ENCODE measurements at places on chromosomes 1 and 21.

DNA sequence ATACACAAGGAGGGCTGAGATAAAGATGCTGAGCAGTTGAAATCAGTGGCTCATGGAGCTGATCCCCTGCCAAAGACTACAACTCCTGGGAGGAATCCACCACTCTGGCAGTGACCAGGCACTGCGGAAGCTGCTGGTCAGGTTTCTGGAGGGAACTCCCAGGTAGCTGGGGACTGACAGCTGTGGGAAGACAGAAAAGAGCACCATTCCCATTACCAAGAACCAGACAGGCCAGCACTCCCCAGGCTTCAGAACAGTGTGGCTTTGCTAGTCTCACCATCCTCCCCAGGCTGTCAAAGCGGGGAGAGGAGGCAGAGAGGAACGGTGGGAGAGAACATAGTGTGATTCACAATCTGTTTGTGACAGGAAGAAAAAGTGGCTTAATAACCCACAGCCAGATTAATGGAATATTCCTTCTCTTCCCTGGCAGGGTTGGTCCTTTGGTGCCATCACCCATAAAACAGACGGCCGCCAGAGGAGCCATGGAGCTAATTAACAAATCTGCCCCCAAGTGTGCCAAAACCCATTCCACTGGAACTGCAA is 92.1 kb downstream of the MAB21L3 start:
- DNase-seq: no peak

- no peak for DNase-seq
Measured at GRCh38 chr1:237863234-237863633, 27.5 kb downstream of the ZP4 start.

GRCh38 chr1:222530852-222531251 is 17.1 kb downstream of the HHIPL2 start:
- no peak for DNase-seq

- no peak for DNase-seq
Measured at GRCh38 chr1:109989506-109990301, 5.1 kb downstream of the AHCYL1 start.

DNA sequence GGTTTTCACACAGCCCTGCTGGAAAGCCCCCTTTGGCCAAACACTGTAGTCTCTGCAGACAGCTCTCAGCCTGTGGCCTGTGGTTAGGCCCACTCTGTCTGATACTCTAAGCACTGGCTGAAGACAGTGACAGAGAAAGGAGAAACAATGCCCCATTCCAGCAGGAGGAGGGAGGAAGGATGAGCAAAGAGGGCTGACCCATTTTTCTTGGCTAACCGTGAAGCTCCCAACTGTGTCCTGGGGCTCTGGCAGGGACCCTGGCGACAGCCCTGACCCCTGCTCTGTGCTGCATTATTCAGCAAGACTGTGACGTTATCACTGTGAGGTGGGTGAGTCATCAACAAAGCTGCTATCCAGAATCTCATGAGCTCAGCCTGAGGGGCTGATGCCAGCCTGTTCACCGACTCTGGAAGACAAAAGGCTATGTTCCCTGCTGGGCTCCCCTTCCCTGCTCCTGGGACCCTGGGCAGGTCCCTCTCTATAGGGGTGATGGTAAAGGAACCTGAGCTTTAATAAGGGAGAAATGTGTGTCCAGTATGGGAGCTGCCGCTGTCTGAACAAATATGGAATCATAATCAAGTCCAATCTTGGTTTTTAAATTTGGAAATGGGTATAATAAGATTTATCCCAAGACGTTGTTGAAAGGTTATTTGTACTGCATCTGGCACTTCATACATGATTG is 107.0 kb downstream of the RHOU start:
- no peak for DNase-seq

GRCh38 chr1:201511941-201512539 is 5.1 kb upstream of the CSRP1 start:
- DNase-seq: no peak

DNA sequence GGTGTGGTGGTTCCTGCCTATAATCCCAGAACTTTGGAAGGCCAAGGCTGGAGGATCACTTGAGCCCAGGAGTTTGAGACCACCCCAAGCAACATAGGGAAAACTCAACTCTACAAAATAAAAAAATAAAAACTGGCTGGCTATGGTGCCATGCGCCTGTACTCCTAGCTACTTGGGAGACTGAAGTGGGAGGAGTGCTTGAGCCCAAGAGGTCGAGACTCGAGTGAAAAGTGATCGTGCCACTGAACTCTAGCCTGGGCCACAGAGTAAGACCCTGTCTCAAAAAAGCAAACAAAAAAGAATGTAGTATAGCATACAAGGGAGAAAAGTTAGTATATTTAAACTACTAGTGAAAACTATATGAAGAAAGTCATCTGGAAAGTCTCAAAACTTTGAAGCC is 66.7 kb downstream of the ARID4B start:
- DNase-seq: no peak

DNA sequence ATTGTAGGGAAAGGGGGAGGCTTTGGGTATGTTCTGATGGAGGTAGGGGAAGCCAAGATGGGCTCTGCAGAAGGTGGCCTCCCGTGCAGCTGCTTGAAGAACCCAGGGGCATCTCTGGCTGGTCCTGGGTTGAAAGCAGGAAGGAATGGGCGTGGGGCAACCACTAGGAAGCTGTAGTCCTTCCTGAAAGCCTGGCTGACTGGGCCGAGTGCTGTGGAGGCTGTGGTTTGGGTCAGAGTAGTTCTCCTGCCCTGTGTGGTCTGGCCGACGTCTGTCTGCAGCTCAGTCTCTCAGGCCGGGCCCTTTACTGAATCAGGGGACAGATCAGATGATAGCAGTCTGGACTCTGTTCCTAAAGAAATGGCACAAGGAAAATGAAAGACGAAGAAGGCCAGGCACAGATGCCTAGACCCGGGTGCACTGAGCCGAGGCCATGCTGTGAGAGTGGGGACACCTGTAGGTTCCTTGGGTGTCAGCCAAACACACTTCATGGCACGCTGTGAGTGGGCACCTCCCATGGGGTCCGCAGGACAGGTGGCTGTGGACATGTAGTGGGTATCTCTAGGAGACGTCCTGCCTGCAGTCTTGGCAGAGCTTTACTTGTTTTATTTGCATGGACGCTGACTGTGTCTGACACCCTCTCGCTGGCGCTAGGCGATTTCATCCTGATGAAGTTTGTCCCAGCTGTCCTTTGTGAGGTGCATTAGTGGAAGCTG is 87.0 kb downstream of the POFUT2 start:
- DNase-seq: no peak

GRCh38 chr21:42864815-42865775 is 14.2 kb downstream of the WDR4 start:
- no peak for DNase-seq

DNA sequence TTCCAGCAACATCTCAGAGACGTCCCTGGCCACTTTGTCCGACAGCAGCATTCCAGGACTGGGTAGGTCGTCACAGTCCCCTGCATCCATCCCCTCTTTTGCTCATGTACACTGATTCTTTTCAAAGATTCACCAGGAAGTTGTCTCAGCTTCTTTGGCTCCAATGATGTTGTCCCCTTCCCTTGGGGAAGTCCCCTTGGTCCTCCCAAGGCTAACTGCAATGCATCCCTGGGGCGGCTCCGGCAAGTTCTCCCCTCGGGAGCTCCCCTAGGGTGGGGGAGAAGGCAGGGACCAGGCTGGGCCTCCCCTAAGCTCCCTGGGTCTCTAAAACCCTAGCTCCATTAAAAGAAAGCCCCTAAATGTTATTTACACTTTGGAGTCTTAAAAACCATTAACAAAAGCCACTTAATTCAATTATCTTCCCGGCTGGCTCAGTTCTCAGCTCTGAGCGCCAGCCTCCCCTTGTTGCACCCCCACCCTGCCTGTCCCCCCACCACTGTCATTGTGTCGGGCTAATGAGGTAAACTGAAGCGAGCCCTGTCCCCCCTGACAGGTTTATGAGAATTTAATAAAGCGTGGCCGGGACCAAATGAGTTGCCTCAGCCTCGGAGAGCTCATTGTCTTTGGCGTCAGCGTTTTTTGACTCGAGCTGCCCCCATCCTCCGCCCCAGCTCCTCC is 25.3 kb downstream of the KNCN start:
- DNase-seq: no peak

DNA sequence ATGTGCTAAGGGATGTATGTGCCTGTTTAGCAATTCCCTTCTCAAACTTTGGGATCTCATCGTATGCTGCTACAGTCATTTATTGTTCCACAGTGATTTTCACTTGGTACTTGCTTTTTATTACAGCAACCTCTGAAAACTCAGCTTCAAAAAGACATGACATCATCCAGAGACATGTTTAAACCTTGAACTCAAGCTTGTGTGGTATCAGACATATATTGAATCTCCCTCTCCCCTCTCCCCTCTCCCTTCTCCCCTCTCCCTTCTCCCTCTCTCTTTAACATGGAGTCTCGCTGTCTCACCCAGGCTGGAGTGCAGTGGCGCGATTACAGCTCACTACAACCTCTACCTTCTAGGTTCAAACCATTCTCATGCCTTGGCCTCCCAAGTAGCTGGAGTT is 19.5 kb upstream of the TUT4 start:
- no peak for DNase-seq

DNA sequence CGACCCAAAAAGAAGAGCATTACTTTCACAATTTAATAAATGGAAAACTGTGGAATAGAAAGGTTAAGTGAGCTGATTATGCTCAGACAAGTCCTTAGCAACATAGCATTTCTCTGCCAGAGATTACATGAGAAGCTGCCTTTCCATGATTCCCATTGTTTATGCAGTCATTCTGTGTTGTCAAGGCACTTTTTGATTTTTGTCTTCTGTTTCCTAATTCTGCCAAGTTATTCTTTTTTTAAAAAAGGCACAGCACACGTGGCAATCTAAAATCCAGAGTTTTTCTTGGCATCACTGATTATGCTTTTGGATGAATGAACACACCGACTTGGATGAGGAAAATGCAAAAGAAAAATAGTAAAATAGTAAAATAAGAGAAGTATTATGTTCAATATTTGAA is 185.0 kb downstream of the RGS7 start:
- no peak for DNase-seq

- DNase-seq: peak; percentile 48
Measured at GRCh38 chr1:25641931-25642573, 25.5 kb downstream of the MAN1C1 start.

GRCh38 chr21:37005548-37006485 is 685 bp upstream of the RIPPLY3 start:
- no peak for DNase-seq

- no peak for DNase-seq
Measured at GRCh38 chr1:116557323-116557878, 13.4 kb downstream of the CD58 start.

GRCh38 chr1:150162582-150162861 is 12.8 kb downstream of the PLEKHO1 start:
- no peak for DNase-seq

DNA sequence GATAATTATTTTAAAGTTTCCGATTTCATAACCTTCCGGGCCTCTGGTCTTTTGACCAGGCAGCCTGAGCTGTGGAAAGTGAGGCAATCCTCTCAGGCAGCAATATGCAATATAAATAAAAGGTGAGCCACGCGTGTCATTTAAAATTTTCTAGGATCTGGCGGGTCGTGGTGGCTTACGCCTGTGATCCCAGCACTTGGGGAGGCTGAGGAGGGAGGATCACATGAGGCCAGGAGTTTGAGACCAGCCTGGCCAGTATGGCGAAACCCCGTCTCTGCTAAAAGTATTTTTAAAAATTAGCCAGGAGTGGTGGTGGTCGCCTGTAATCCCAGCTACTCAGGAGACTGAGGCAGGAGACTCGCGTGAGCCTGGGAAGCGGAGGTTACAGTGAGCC is 546 bp upstream of the ZNF695 start:
- DNase-seq: no peak

DNA sequence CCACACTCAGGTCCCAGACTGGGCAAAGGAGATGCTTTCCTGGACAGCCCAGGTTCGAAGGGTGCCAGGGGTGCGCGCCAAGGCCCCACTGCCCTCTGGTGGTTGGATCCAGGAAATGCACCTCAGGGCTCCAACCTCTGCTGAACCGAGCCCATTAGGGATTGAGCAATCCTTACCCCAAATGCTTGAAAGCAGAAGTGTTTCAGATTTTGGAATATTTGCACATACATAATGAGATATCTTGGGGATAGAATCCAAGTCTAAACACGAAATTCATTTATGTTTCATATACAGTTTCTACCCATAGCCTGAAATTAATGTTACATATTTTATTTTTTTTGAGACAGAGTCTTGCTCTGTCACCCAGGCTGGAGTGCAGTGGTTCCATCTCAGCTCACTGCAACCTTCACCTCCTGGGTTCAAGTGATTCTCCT is 57.4 kb downstream of the SLC9A1 start:
- DNase-seq: peak; percentile 59

DNA sequence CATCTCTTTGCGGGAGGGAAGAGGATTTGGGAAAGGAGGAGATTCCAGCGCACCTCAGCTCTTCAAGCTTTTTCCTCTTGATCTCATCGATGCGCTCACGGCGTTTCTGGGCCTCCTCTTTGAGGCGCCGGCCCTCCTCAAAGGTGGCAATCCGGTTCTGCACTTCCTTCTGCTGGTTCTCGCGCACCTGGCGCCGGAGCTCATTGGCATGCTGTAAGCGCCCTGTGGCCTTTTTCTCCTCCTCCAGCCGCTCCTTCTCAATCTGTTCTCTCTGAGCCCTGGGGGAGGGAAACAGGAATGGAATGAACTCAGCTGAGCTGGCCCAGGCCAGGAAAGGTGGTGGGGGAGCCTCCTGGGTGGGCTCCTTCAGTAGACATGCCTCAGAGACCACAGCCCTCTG is 10.4 kb upstream of the VSIG8 start:
- DNase-seq: no peak

- no peak for DNase-seq
Measured at GRCh38 chr1:181015251-181015615, 7.4 kb downstream of the STX6 start.

DNA sequence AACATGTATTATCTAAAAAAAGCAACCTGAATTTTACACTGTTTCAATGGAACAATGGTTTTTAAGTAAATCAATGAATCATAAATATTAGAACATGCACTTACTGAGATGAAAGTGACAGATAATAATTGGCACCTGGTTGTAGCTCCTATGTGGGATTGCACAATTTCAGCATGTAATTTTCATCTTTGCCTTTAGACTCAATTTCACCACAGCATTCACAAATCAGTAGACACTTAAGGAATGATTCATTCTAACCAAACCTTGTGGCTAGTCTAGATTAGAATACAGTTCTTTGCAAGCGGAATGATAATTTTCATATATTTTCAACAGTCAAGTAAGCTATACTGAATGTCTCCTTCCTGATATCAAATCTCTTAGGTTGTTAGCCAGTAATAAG is 853.4 kb downstream of the KCNT2 start:
- no peak for DNase-seq

- no peak for DNase-seq
Measured at GRCh38 chr1:59509341-59509875, 212.5 kb downstream of the FGGY start.
